Stimulated activated CD4-positive, alpha-beta T cell treated with anti-CD3 and anti-CD28 coated beads, TNF-alpha, amount 100 ng/mL, for 4 hours (primary cell): ENCODE measurements at places on chromosomes 4 and X.
A peak's percentile ranks its signal among the peaks of the same experiment; 100 is the strongest.

DNA sequence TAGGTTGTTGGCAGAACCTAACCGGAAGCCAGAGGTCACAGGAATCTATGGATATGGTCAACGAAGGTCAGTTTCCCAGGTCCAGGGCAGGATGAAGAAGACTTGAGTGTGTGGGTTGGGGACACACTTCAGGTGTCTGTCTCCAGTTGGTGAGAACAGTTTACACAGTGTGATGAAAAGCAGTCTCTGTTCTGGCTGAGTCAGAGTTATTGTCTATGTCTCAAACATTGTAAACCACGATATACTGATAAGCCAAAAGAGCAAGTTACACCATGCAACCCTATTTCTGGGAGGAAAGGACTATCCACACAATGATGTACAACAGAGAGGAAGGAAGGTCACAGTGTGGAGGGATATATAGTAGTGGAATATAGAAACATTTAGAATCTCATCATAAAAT is 187.1 kb upstream of the C1QTNF7 start:
- DNase-seq, result no peak

- no peak for DNase-seq
Measured at GRCh38 chr4:109113521-109113920, 188.9 kb downstream of the COL25A1 start.

GRCh38 chr4:8538703-8539567 is 41.3 kb upstream of the GPR78 start:
- no peak for DNase-seq

GRCh38 chrX:107708762-107709161 is 66.8 kb downstream of the TSC22D3 start:
- no peak for DNase-seq

GRCh38 chr4:146243141-146243882 is 29.0 kb downstream of the REELD1 start:
- DNase-seq, result peak; percentile 23

- no peak for DNase-seq
Measured at GRCh38 chr4:168527560-168527959, 30.7 kb downstream of the PALLD start.

DNA sequence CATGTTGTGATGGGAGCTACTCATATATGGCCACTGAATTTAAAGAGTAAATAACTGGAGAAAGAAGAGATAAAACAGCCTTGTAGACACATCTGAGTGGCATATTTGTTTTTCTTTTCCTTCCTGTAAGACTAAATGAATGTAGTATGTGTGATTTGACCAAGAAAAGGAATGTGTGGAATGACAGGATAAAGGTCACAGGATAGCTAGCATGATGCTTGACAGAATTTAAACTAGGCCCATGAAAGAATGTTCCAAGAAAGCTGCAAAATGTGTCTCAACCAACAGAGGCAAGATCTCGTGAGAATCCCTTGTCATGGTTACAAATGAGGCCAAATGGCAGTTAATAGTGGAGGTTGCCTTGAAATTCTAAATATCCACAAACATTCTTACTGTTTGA is 137.0 kb downstream of the KCNIP4 start:
- no peak for DNase-seq

GRCh38 chr4:183855323-183856190 is 49.5 kb upstream of the STOX2 start:
- no peak for DNase-seq

- DNase-seq, result no peak
Measured at GRCh38 chr4:23135792-23136645, 443.3 kb downstream of the GBA3 start.
